HL-60 (cell line): ENCODE measurements at places on chromosomes 1 and 21.

GRCh38 chr1:31562707-31563360 lies 13.5 kb upstream of the TINAGL1 start:
- no peak for DNase-seq

DNA sequence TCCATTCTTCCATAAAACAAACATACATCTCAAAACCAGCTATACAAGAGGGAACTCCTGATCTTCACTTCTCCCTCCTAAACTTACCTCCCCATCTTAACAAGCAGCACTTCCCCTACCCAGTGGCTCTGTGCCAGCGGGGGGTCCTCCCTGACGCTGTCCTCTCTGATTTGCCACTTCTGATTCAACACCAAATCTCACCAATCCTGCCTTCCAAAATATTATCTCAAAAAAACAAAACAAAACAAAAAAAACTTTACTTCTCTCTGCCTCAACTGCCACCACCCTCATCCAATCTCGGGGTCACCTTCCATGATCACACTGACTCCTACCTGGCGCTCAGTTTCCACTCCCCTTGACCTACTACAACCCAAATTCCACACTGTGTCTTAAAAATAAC lies 72.8 kb downstream of the SLC45A1 start:
- DNase-seq, result no peak

DNA sequence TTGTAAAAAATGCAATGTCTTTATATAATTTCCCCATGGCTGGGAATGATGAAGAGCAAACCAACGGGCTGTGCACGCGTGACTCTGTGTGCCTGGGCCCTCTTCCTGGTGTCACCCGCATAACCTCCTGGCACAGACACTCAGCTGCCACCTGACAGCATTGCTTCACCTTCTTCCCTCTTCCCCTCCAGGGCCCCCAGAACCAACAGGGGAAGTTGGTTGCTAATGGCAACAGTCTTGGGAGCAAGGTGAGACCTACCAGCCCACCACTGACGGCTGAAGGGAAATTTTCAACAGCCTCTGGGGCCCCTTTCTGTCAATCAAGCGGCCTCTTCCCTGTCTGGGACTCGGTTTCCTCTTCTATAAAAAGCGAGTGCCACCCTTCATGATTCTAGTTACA lies 33.2 kb downstream of the SSBP3 start:
- peak; percentile 95 for DNase-seq

- no peak for DNase-seq
Measured at GRCh38 chr1:84166797-84167196, 22.7 kb downstream of the PRKACB start.

DNA sequence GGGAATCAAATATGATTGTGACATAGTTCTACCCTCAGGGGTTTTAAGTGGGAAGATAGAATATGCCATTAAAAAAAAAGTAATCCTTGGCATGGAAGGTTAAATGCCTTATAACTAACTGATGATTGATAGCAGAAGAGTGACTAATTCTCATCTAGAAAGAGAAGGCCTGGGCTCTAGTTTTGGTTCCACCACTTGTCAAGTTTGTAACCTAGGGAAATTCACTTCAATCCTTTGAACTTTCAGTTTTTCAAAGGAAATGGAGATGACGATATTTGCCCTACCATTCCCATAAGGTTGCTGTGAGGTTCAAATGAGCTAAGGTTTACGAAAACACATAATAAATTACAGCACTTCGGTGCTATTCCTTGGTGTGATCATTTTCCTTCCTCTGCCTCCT lies 88.5 kb downstream of the GPR88 start:
- DNase-seq, result no peak

- DNase-seq, result no peak
Measured at GRCh38 chr1:47953661-47954060, 43.5 kb downstream of the TRABD2B start.

- DNase-seq, result no peak
Measured at GRCh38 chr21:45335761-45336534, 48.3 kb upstream of the POFUT2 start.

DNA sequence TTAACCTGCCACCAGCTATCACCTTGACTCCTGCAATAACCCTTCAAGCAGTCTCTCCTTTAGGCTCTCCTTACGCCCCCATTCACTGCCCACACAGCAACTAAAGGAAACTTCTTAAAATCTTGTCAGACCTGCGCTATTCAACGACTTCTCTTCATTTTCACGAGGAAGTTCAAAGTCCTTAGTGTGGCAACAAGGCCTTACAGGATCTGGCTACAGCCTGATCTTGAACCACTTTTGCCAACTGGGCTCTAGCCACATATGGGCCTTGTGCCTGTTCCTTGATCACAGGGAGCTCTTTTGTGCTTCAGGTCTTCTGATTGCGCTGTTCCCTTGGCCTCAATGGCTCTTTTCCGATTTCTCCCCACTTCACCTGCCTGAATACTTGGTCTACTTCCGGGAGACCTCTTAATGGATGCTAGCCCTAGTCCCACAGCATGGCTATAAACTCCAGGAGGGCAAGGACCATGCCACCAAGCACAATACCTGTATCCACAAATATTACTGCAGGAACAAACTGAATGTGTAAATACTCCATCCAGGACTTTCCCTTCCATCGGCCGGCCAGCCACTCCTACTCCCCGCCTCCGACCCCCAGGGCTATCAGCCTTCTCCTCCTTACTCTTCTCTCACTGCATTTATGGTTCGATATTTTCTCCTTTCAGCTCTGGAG lies 2.3 kb upstream of the CTNNBIP1 start:
- DNase-seq, result no peak
